ENCODE measurements at places on chromosomes 7 and 10.

DNA sequence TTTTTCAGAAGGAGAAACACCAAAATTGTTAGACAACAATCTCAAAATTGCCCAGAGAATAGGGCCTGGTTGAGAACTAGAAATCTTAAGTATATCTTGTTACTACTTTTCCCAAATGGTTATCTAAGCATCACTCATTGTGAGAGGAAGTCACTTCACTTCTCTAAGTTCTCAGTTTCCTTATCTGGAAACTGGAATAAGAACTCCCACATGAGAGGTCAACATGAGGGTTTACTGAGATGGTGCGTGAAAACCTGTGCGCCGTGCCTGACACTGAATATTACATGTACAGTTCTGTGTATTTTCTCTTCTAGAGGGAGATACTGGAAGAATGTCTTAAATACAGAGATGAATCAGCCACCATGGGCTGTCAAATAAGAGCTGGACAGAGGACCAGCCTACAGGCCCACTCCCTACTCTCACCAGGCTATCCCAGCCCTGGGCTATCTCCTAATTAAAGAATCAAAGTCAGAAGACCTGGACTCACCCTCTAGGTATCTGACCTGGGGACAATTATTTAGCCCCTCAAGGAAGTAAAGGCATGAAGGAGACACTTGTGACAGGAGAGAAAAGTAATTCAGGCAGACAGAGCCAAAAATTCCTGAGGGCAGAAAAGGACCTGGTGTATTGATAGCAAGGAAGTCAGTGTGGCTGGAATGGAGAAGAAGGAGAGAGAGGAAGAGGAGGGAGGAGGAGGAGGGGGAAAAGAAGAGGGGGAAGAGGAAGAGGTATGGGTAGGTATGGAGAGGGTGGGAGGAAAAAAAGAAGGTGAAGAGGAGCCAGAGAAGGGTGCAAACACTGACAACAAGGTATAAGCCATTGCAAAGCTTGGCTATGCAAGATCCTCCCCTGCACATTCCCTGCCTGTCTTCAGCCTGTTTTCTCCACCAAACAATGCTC lies 44.9 kb downstream of the CCDC71L start:
- DNase-seq: no peak

GRCh38 chr10:98924526-98924925 lies 311.1 kb downstream of the HPSE2 start:
- DNase-seq: no peak

- no peak for DNase-seq
Measured at GRCh38 chr7:33789871-33790630, 115.3 kb upstream of the BMPER start.

DNA sequence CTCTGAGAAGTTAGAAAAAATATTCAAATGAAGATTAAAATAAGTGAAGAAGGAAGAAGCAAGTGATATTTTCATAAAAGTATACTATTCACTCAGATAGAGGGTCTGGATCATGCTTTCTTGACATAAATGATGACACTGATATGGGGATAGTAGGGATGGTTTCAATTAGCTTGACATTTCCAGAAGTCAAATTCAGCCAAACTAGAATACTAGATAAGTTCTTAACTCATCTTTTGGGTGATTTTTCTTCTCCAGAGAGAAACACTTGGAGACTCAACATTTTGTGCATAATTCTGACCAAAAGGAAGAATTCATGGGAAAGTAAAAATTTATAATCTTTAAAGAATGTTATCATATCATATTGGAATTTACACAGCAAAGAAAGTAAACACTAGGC lies 152.0 kb upstream of the LRGUK start:
- DNase-seq: no peak

DNA sequence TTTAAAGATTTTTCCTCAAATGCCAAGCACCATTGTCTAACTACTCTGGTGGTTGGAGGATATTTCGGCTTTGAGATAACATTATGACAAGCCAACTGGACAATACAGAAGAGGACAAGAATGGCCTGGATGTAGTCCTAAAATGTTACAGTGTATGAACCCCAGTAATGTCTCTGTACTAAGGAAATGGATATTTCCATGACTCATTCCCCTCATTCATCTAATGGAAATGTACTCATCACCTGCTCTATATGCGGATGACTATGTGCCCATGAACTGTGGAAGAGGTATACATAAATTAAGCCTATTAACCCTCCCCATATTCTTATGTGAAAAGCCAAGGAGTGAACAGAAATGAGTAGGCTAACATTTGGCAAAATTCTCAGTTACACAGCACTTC lies 207.9 kb downstream of the CACNA2D1 start:
- DNase-seq: no peak

GRCh38 chr10:123429706-123430221 lies 236.4 kb upstream of the GPR26 start:
- DNase-seq: no peak

DNA sequence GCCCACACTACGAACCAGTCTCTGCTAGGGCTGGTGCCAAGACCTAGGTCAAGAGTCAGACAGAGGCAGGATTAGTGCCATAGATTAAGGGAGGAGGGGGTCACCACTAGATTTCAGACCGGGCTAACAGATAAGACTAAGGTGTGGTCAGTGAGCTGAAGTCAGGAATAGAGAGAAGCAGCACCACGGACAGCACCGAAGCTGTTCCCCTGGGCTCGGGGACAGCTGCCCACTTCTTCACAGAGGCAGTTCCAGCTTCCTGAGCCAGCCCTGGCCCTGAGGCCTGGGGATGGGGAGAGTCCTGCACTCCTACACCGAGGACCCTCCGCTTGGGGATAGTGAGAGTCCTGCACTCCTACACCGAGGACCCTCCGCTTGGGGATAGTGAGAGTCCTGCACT lies 11.2 kb upstream of the JAKMIP3 start:
- no peak for DNase-seq

Data from right hindlimb (tissue), 1 donor.